ENCODE measurements at places on chromosomes 6 and 20.

GRCh38 chr6:27078734-27079357, 168.7 kb upstream of the PRSS16 start:
- peak; percentile 48 for DNase-seq

DNA sequence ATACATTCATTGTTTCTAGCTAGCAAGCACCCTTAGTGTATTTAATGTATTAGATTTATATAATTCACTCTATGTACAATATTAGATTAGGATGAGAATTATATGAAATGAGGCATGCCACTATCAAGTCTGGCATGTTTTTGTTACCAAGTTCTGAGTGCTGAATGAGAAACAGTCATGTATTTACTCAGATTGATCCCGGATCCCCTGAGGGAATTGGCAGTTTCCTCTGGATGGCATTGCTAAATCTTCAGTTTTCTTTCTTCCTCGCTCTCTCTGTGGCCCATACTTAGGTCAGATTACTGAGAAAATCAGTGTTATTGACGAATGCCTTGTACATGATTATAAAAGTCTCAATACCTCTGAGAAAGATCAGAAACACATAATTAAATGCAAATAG, 66.6 kb downstream of the CDKAL1 start:
- DNase-seq: no peak

- DNase-seq: no peak
Observed at GRCh38 chr6:27161946-27162603, 85.4 kb upstream of the PRSS16 start.

DNA sequence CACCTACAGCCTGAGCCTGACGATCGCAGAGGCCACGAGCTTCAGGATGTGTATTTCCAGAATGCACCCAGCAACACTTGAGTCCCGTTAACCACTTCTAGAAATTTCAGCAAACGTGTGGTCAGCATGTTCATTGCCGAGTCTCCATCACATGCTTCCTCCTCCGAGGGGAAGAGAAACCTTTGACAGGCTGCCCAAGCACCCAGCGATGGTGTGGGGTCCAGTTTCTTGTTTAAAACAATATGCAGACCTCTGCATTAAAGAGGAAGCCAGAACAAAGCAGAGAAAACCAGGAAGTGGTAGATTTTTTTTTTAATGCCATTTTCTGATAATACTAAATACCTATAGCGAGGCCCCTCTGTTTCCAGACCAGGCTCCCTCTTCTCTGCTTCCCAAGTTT, 71.9 kb downstream of the GNAS-AS1 start:
- no peak for DNase-seq

GRCh38 chr6:42124223-42124836, 18.1 kb downstream of the C6orf132 start:
- no peak for DNase-seq

DNA sequence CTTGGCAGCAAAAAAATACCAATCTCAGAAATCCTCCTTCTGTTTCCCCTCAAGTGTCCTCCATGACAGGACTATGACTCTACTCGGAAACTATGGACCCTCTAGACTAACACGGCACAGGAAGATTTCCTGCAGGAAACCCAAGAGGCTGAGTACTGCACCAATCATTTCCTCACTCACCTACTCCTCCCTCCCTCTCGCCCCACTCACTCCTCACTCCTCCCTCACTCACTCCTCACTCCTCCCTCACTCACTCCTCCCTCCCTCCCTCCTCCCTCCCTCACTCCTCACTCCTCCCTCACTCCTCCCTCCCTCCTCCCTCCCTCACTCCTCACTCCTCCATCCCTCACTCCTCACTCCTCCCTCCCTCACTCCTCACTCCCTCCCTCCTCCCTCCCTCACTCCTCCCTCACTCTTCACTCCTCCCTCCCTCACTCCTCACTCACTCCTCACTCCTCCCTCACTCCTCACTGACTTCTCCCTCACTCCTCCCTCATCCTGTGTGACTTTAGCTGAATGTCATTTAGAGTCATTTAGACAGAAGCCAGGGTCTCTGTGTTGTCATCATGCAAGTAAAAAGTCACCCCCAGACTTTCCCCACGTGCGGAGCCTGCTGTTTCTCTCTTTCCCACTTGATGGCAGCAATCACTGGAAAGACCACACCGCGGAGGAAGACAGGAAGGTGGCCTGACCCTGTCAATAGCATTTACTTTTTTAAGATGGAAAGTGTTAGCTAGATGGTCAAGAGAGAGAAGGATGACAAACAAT, 226.8 kb upstream of the PDE10A start:
- DNase-seq: peak; percentile 19

- DNase-seq: no peak
Observed at GRCh38 chr6:51824940-51825339, 262.5 kb downstream of the PKHD1 start.

DNA sequence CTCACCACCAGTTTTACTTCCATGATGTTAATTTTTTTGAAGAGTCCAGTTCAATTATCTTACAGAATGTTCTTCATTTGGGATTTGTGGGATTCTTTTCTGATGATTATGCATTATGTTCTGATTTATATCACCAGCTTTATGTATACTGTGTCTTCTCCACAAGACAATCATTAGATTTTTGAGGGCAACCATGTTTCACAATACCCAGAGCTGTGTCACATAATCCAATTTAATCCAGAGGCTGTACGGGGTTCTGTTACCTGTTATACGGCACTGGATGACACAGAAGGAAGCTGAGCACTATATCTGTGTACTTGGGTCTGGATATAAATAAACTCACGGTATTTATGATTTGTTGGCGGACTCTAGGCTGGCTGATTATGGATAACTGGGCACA, 41.6 kb upstream of the RPN2 start:
- DNase-seq: no peak

DNA sequence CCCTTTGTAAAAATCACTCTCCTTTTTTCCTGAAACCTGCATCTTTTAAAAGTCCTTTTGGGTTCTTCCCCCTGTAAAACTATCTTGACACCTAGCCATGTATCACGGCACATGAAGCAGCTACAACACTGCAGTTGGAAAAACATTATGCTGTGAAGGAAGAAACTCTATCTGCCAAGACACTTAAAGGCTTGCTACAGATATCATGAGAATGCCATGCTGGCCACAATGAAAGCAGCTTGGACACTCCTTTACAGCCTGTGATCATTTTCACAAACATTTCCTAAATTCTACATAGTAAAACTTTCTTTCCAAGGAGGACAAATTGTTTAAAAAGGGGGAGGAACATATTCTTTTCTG, 31.8 kb downstream of the CNKSR3 start:
- DNase-seq: no peak

DNA sequence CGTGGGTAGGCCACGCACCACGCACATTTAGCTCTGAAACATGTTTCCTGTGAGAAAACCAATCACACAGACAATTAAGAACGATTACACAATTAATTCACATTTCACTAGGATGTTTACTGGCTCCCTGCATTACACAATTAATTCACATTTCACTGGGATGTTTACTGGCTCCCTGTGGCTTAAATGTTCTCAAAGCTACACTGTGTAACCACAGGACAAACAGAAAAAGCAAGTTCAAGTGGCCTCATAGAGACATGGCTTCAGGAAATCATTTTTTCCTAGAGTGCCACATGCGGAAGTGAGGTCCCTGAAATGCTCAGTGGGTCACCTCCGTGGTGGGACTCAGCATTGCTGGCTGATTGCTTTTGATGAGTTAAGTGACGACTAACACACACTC, 61.7 kb upstream of the XRN2 start:
- no peak for DNase-seq

DNA sequence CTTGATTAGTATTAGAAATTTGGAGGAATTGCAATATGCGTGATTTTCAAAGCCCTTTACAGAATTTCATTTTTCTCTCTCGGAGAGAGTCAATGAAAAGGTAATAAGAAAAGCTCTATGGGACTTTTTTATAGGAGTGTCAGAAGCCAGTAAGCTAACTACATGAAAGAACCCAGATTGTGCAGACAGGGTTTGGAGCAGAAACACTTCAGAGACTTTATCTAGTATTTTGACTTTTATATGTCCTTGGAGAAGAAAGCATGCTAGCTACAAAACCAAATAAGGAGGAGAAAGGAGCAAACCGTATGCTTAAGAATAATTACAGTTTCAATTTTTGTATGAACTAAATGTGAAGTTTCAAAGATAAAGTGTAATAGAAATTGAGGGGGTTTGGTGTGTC, 141.7 kb downstream of the C6orf58 start:
- DNase-seq: no peak

DNA sequence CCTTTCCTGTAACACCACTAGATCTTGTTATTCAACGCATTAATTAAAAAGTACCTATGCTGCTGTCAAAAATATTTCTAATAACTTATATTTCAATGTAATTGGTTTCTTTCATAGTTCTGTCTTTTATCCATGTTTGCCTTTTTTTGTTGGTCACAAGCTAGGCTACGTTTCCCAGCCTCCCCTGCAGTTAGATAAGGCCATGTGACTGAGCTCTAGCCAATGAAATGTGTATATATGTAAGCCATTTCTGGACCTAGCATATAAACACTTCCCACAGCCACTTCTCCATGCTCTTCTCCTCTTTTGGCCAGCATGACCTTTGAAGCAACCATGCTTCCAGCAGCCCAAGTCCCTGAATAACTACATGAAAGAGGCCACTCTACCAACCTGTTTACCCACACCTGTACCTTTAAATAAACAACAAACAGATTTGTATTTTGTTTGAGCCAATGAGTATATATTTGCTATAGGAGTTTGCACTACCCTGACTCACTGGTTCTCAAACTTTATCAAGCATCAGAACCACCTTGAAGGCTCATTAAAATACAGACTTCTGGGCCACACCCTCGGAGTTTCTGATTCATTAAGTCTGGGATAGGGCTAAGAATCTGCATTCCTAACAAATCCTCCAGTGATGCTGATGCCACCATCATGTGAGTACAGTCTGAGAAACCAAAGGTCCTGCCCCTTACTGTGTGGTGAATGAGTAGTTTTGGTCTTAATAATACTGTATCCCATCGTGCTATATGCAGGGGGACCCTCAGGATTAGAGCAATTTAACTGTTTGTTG, 45.6 kb upstream of the BEND6 start:
- no peak for DNase-seq

DNA sequence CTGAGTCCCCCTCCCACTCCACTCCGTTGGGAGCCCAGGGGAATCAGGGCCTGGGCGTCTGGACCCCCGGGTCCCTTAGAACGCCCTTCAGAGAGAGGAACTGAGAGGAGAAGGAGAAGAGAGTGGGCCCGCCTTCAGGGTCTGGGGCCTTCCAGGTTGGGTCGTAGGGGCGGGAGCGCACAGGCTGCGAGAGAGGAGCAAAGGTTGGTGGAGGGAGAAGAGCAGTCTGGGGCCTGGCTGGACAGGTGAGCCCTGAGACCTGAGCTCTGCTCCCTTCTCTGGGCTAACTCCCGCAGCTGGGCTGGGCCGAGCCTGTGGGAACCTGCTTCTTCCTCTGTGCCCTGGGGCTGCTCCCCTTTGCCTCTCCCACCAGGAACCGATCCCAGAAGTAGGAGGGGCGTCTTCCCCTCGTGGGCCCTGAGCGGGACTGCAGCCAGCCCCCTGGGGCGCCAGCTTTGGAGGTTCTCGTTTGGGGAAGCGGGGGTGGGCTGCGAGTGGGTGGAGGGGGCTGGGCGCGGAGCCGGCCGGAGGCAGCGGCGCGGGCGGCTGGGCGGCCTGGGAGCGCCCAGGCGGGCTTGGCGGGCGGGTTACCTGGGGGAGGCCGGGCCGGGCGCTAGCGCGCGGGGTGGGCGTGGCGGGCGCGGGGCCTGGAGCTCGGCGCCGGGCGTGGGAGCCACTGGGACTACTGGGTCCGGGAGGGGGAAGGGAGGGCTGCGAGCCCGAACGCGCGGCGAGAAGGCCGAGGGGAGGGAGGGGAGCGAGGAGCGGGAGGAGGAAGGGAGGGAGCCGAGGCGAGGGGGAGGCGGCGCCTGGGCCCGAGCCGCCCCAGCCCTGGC, at the start of gene DDR1:
DDR1 (plus strand) TSS at position 835 of the 836 bp plus-strand sequence. CDS start 4,211 bp downstream, outside the sequence.
- DNase-seq: peak; percentile 83

- no peak for DNase-seq
Observed at GRCh38 chr6:97591955-97592354, 308.9 kb upstream of the MMS22L start.

DNA sequence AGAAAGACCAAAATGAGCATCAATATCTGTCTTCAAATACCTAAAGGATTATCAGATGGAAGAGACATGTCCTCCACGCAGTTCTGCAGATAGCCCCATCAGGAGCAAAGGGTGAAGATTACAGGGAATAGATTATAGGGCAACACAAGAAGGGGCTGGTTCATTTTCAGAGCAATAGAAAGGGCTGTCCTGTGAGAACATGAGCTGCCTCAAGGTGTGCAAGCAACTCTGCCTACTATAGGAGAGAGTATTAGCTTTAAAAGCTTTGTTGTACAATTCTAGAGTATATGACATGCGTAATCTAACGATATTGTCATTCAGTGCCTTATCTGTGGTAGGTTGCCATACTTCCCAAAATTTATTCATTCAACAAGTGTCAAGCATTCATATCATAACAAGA, 112.7 kb downstream of the NRSN1 start:
- no peak for DNase-seq

GRCh38 chr6:55433446-55434130, 106.3 kb downstream of the GFRAL start:
- DNase-seq: no peak

DNA sequence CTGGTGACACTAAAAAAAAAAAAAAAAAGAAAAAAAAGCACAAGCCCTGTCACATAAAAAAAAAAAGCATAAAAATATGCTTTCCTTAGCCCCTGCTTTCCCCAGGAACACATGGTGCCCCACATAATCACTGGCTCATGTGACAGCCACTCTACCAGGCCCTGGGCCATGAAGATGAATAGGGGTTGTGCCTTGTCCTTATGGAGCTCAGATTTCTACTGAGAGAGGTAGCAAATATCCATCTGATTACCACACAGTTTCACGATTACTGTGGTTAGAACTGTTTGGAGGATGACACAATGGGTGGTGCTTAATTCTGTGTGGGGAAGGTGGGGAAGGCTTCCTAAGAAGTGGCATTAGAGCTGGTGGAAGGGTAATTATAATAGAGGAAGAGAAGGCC, 9.3 kb downstream of the RAET1E start:
- DNase-seq: no peak

Data from transverse colon (tissue), 4 donors.